Esophagus muscularis mucosa (tissue), 4 donors: ENCODE measurements at places on chromosomes 2 and 18. TPM values are rescaled to one million over a fixed set of nuclear protein-coding genes. Genes with fewer than 3 reads are reported as not detected.

Gene TRABD2A
- total RNA-seq: 3.0 TPM

Gene INSIG2
- total RNA-seq: 18.4 TPM

Gene LIMS4
- 7.1 TPM for total RNA-seq

Gene ADAM23
- 3.0 TPM for total RNA-seq

Gene GKN1
- not detected for total RNA-seq

Gene REG3A
- not detected for total RNA-seq

Gene TGFA
- 0.84 TPM for total RNA-seq

Gene SERPINB10
- not detected for total RNA-seq

Gene DOCK10
- 11.6 TPM for total RNA-seq

DNA sequence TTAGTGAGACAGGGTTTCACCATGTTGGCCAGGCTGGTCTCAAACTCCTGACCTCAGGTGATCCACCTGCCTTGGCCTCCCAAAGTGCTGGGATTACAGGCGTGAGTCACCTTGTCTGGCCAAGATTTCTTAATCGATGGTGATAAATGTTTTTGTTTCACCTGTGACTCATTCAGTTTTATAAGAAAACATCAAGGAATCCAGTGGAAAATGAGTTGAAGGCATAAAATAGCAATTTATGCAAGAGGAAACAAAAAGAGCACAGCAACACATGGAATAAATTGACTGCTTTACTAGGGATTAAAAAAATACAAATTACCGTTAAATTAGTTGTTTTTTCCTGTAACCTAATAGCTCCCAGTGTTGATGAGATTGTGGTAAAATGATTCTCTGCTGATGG, 80.2 kb downstream of the CDK15 start:
- H3K36me3 ChIP-seq: no peaks in the 10 kb centered on the region
- H3K27me3 ChIP-seq: no peaks in the 10 kb centered on the region
- no peak overlapping the region for H3K27ac ChIP-seq

GRCh38 chr18:78352910-78353309, 626.7 kb upstream of the SALL3 start:
- DNase-seq: no peak
- H3K27me3 ChIP-seq: peaks cover 7% of the 10 kb centered on the region
- H3K27ac ChIP-seq: no peak overlapping the region

GRCh38 chr2:174675615-174676014, 78.0 kb upstream of the WIPF1 start:
- H3K4me3 ChIP-seq: no peak overlapping the region
- peaks cover 17% of the 10 kb centered on the region for H3K36me3 ChIP-seq
- no peak overlapping the region for H3K27ac ChIP-seq
- H3K27me3 ChIP-seq: no peaks in the 10 kb centered on the region
- DNase-seq: no peak

GRCh38 chr2:43184339-43184895, 42.0 kb downstream of the ZFP36L2 start:
- peaks cover 15% of the 10 kb centered on the region for H3K4me1 ChIP-seq
- H3K4me3 ChIP-seq: no peak overlapping the region
- H3K36me3 ChIP-seq: no peaks in the 10 kb centered on the region
- no peak overlapping the region for H3K27ac ChIP-seq

DNA sequence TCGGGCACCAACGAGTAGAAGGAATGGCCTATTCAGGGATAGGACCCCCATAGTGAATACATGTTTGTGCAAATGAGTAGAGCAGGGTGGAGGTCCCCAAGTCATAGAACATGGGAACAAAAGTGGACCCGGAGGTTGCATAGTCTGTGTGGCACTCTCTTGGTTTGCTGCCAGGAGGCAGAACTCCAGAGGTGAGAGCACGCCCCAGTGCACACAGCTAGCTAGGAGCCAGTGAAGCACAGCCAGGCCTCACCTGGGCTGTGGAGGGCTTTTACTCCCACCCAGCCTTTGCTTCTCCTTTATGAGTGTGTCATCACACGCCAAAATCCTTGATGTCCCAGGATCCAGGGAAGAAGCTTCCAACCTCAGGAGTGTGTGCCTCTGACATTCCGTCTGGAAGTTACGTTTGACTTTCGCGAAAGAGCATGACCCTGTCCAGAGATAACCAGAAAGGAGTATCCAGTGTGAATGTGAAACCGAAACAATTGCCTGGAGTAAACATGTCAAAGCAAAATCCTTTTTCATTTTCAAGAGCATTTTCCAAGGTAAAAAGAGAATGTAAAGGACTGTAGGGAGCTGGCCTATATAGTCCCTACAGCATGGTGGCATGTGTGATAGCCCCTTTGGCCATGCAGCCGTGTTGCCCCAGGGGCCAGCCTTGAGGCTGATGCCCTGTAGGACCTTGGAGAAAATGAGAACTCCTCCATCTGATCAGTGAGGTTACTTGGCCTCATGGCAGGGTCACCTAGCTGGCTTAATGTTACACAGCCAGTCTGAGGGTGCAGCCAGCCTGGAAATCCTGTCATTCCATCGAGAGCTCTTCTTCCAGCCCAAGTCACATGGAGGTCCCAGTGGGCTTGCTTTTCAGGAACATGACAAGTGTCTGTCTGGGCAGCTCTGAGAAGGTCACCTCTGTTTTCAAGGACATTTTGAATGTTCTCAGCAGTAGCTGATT, 8.8 kb downstream of the TRIB2 start:
- no peak overlapping the region for H3K4me3 ChIP-seq
- no peak for DNase-seq
- H3K27me3 ChIP-seq: no peaks in the 10 kb centered on the region
- peaks cover 46% of the 10 kb centered on the region for H3K4me1 ChIP-seq
- peaks cover 66% of the 10 kb centered on the region for H3K36me3 ChIP-seq

DNA sequence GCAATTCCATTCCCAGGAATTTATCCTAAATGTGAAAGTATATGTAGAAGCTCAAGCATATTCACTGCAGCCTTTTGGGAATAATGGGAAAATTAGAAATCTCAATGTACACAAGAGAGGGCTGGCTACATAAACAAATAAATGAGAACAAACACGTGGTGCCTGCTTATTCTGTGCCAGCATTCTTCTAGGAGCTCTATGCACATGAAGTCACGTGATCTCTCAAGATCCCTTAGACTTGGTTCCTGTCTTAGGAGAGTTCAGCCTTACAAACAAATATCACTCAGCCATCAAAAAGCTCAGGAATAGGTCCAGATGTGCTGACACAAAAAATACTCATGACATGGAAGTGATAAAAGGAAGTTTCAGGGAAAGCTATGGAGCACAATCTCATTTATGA, 92.9 kb upstream of the SP3 start:
- no peak for DNase-seq
- H3K27me3 ChIP-seq: no peaks in the 10 kb centered on the region
- H3K4me3 ChIP-seq: no peak overlapping the region

DNA sequence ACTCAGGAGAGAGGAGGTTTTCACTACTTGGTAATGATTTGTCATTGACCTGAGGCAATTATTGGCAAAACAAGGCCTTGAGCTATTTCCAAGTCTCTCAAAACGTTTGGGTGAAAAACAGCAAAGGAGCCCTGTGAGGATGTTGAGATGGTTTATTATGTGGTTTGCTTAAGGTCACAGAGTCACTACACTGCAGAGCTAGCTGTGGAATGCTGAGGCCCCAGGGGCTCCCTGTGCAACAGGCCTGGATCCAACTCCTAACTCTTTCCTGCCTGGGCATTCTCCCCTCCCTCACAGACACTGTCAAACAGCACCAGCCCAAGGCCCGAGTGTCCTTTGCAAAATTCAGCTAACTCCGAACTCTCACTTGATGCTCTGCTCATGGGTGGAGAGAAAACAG, 754.6 kb upstream of the SOX11 start:
- no peaks in the 10 kb centered on the region for H3K27me3 ChIP-seq
- no peaks in the 10 kb centered on the region for H3K4me1 ChIP-seq
- H3K27ac ChIP-seq: no peak overlapping the region
- no peaks in the 10 kb centered on the region for H3K36me3 ChIP-seq

GRCh38 chr2:127157651-127158485, 50.9 kb upstream of the BIN1 start:
- H3K4me3 ChIP-seq: no peak overlapping the region
- H3K4me1 ChIP-seq: peaks cover 30% of the 10 kb centered on the region
- H3K27me3 ChIP-seq: no peaks in the 10 kb centered on the region
- no peak overlapping the region for H3K27ac ChIP-seq

- no peaks in the 10 kb centered on the region for H3K4me1 ChIP-seq
- H3K36me3 ChIP-seq: no peaks in the 10 kb centered on the region
- H3K4me3 ChIP-seq: no peak overlapping the region
Measured at GRCh38 chr2:67057901-67058703, 339.0 kb upstream of the ETAA1 start.

- peaks cover 12% of the 10 kb centered on the region for H3K4me1 ChIP-seq
- peak overlapping the region; percentile 59 for H3K4me3 ChIP-seq
- H3K27me3 ChIP-seq: peaks cover 23% of the 10 kb centered on the region
- H3K36me3 ChIP-seq: no peaks in the 10 kb centered on the region
- no peak for DNase-seq
- H3K27ac ChIP-seq: no peak overlapping the region
Measured at GRCh38 chr2:172172513-172173173, 69.9 kb upstream of the DLX2 start.

DNA sequence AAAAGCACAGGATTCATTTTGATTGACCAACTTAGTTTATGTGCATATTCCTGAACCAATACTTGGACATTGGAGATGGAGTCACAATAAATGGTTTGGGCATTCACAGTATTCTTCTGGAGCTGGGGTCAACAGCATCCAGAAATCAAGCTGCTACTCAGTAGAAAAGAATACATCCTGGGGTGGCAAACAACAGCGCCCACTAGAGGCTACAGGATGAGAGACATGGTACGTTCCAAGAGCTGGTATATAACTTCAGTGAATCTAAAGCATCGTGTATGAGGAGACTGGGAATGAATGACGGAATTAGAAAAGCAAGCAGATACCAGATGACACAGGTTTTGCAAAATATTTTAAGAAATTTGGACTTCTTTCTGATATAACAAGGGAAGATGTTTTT, 142.9 kb upstream of the FIGN start:
- H3K36me3 ChIP-seq: no peaks in the 10 kb centered on the region
- no peak for DNase-seq

- H3K27me3 ChIP-seq: no peaks in the 10 kb centered on the region
- H3K4me3 ChIP-seq: no peak overlapping the region
- no peak overlapping the region for H3K27ac ChIP-seq
- H3K36me3 ChIP-seq: no peaks in the 10 kb centered on the region
Measured at GRCh38 chr2:21175895-21176646, 52.3 kb downstream of the TDRD15 start.

DNA sequence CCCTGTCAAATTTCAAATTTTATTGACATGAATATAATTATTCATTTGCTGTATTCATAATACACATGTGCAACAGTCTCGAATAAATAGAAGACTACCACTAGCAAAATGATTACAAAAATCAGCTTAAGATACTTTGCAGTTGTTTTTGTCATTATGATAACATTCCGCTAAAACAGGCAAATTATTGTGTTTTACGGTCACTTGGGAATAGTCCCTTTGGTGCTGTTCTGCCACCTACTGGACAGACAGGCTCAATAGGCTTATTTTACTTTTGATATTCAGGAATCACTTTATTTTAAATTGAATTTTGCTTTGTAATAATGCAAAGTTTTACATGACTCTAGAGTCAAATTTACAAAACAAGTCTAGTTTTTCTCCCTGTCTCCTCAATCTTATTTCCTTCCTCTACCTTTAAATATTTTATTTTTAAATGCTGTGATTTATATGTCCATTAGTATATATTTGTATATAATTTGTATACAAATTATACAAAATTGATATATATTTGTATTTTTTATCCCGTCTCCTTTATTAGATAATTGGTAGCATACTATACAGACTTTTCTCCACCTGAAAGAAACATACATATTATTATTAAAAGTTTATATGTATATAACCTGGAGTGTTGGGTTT, 456.3 kb downstream of the DLGAP1 start:
- H3K4me1 ChIP-seq: no peaks in the 10 kb centered on the region
- H3K36me3 ChIP-seq: no peaks in the 10 kb centered on the region
- no peak for DNase-seq
- H3K27ac ChIP-seq: no peak overlapping the region
- H3K4me3 ChIP-seq: no peak overlapping the region

DNA sequence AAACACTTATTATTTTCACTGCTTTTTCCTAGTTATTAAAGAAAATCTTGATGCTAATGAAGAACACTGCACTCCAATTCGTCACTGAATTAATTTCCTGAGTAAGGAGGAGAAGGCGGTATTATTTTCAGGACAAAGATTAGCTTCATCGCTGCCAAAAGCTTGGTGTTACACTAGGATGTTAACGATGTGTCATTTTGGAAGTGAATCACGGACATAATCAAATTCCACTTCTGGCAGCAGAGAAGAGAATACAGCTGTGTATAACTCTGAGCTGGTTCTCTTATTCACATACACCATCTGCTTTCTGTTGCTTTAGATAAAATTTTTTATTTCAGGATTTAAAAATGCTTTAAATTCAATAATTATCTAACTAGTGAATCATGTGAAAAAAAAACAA, 74.1 kb downstream of the SCG2 start:
- H3K27me3 ChIP-seq: no peaks in the 10 kb centered on the region
- DNase-seq: no peak
- peaks cover 4% of the 10 kb centered on the region for H3K4me1 ChIP-seq
- H3K4me3 ChIP-seq: no peak overlapping the region

DNA sequence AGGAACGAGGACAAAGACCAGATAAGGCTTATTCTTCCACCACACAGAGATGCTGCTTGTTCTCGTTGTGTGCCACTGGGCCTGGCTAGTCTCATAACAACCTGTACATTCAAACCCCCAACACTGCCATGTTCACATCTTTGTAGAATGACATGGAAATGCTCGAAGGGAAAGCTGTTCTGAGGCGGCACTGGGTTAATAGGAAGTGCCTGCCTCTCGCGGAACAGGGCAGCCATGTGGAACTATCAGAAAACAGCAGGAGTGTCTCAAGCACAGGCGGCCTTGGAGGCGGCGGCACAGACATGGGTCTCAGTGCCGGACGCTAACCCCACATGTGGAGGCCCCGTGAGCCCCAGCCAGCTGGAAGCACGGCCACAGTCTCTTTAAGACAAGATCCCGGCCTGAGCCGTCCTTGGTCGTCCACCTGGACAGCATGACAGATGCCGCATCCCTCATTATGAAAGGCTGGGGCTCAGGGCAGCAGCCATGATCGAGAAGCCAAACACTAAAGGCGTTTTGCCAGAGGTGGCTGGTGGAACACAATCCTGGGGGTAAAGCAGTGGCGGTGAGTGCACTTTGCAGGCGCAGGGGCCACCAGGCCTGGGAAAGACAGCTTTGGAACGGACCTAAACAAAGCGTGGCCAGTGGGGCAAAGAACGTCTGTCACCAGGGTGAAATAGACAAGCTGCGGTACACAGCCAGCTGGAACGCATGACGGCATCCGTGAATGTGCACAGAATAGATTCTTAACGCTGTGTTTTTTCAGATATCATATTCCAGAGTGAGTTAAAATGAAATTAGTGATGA, 161.0 kb downstream of the HDAC4 start:
- no peaks in the 10 kb centered on the region for H3K36me3 ChIP-seq
- H3K27me3 ChIP-seq: no peaks in the 10 kb centered on the region
- peak overlapping the region; percentile 14 for H3K4me3 ChIP-seq

DNA sequence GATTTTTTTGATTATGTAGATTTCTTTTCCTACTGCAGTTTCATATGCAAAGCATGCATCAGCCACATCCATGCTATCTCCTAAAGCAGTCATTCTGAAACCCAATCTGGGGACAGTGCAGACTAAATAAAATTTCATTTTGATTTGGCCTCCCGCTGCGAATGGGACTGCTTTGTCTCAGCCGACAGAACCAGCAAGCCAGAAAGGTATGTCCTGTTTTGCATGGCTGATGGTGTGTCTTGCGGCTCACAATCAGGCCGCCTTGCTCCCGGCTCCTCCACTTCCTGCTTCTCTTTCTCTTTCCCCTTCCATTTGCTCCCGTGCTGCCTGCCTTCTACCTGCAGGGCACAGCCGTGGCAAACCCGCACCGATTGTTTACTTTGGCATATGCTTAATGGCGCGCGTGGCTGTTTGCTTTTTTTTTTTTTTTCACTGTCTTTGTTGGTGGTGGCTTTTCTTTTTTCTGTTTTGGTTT, 419.6 kb upstream of the POU3F3 start:
- H3K4me3 ChIP-seq: peak overlapping the region; percentile 18
- no peak for DNase-seq
- H3K4me1 ChIP-seq: no peaks in the 10 kb centered on the region
- no peaks in the 10 kb centered on the region for H3K36me3 ChIP-seq
- H3K27me3 ChIP-seq: no peaks in the 10 kb centered on the region
